ENCODE measurements at places on chromosomes 4 and X. TPM values are rescaled to one million over a fixed set of nuclear protein-coding genes. Genes with fewer than 3 reads are reported as not detected.

JCHAIN gene
- total RNA-seq: not detected

DIPK2B gene
- not detected for total RNA-seq

EOLA2 gene
- 50.0 TPM for total RNA-seq

SMIM31 gene
- total RNA-seq: not detected

ERAS gene
- not detected for total RNA-seq

CFAP97 gene
- total RNA-seq: 59.3 TPM

CD38 gene
- 89.6 TPM for total RNA-seq

CLDN34 gene
- total RNA-seq: not detected

ZFYVE28 gene
- total RNA-seq: 4.4 TPM

ASB12 gene
- total RNA-seq: not detected

TMEM187 gene
- total RNA-seq: 3.8 TPM

HTRA3 gene
- total RNA-seq: 0.12 TPM

OSTC gene
- 91.2 TPM for total RNA-seq

GLOD5 gene
- not detected for total RNA-seq

RNF128 gene
- total RNA-seq: not detected

BTK gene
- total RNA-seq: not detected

TEX13D gene
- total RNA-seq: not detected

RGN gene
- total RNA-seq: not detected

CDX4 gene
- total RNA-seq: not detected

CTAG1B gene
- not detected for total RNA-seq

GAB1 gene
- 0.65 TPM for total RNA-seq

MSANTD1 gene
- 0.62 TPM for total RNA-seq
